ENCODE measurements at places on chromosomes 12 and 14.

DNA sequence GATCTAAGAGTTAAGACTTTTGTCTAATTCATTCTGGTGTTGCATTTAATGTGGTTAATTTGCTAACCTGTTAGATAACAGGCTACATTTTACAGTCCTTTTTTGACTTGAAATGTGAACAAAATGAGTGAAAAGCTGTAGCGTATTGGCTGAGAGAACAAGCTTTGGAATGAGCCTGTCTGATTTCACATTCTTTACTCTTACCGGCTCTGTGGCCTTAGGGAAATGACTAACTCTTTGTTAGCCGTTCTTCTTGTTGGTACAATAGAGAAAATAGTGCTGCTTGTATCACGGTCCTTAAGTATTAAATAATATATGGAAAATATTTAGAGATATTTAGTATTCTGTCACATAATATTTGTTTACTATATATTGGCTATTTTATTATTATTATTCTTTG lies 1.9 kb downstream of the MNAT1 start:
- DNase-seq = no peak

GRCh38 chr12:64497484-64497883 lies 45.6 kb downstream of the TBK1 start:
- DNase-seq = no peak

DNA sequence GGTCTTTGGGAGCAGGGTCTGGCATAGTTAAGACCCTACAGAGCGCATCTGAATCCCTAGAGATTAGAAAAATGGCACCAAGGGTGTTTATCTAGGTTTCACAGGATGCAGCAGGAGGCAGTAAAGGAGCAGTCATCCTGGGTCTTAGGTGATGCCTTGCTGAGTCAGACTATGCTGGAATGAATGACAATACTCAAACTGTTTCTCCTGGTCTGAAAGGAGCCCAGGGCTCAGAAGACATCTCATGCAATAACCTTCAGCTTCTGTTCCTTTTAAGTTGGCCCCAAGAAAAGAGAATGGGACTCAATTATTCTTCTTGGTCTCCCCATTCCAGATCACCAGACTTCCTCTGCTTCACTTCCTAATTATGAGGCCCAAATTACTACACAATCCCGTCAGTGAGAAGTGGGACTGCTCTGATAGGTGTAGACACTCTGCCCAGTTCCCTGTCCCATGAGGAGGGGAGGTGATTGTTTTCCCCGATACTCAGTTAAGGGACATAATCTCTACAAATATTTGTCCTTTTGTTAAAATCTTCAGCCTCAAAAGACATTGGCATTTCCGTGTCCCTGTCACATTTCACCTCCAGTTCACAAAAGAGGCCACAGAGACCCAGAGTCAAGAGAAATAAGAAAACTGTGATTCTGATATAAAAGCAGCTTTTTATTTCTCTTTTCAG lies 14.8 kb upstream of the APOF start:
- DNase-seq = no peak

GRCh38 chr12:74984631-74985030 lies 225.0 kb downstream of the KCNC2 start:
- DNase-seq = no peak

DNA sequence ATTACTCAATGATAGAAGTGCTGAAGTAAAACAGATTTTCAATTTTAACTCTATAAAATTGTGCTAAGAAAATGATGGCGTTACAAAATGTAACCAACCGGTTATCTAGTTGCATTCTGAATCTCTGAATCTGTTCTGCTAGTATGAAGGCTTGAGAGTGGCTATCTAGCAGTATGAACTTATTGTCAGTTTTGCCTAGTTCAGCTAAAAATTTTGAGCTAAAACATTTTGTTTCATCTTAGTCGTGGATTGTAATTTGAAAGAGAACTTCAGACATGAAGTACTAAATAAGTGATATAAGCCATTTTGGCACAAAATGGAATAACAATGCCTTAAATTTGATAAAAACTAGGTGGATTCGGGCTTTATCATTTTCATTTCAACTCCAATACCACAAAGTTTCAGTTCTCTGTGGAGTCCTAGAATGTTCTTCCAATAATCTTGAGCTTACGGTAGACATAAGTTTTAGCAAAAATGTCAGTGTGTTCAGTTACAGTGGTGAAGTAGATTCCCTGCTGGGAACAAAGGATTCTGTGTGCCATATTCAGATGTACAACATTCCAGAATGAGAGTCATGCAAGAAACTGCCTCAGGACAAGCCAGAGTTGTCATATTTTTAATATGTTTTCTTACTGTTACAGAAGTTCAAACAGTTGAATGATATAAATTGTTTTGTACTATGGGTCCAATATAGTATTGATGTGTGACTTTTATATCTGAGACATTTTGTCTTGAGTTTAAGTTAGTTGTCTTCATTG lies 28.1 kb downstream of the ATP6V1D start:
- DNase-seq = no peak

DNA sequence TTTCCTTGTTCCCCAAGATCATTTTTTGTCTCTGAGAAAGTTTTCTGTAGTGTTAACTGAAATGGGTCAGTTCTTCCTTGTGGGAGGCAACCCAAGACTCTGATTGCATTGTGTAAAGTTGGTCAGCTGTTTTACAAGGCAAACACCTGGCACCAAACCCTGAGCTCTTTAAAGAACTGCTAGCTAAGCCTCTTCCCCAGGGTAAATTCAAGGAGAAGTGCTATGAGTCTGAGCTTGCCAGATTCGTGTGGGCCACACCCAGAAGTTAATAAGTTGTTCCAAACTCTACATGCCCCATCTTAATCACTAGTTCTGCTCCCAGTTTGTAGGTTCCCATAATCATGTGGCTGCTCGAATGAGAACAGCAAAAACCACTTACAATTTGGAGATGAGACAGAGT lies 214.5 kb downstream of the BTG1 start:
- no peak for DNase-seq

DNA sequence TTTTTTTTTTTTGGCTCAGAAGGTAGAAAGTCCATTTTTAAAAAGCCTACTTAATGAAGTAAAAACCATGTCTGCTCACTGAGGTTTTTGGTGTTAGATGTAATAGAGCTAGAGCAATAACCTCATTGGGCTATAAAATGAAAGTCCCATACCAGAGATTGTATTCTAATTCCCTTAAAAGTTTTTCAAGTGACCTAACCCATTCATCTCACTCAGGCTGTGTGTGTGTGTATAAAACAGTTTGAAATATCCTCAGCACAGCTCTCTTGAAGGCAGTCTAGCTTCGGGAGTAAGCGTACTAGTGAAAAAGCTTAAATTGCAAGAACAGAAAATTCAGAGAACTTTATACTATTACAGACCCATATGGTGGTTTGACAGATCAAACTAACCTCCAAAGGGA lies 313.8 kb downstream of the CEP128 start:
- DNase-seq = no peak

DNA sequence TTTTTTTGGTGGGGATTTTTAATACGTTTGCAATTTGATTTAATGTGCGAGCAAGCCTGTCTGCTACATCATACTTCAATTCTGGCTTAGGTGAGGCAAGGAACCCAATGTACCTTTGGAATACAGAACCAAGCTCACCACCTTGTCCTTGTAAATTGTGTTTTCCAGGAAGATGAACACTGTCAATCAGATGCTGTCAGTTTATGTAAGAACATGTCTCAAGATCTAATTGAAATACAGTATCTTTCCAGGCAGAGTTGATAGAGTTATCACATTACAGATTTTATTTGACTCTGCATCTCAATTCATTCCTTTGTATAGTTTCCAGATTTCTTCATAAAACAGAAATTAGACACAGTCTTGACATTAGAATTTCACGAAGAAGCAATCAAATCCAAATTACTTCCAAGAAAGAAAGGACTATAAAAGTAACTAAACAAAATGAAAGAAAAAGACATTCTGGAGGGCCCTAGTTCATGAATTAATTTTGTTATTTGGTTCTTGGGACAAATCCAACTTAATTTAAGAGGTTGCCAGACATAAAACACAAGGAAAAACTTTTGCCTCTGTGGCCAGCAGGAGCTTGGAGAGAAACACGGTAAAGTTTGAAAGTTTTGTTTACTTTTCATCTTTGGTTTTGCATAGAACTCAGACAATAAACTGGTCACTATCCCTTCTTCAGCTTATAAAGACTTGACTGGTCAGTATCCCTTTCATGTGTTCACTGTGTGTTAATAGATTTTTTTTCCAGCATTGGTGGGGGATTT lies 16.4 kb upstream of the MED13L start:
- no peak for DNase-seq

GRCh38 chr14:76998910-76999309 lies 29.6 kb downstream of the IRF2BPL start:
- no peak for DNase-seq

- DNase-seq = no peak
Observed at GRCh38 chr12:107448198-107448597, 237.4 kb upstream of the PWP1 start.

- no peak for DNase-seq
Observed at GRCh38 chr12:40261937-40262336, 37.1 kb downstream of the LRRK2 start.

DNA sequence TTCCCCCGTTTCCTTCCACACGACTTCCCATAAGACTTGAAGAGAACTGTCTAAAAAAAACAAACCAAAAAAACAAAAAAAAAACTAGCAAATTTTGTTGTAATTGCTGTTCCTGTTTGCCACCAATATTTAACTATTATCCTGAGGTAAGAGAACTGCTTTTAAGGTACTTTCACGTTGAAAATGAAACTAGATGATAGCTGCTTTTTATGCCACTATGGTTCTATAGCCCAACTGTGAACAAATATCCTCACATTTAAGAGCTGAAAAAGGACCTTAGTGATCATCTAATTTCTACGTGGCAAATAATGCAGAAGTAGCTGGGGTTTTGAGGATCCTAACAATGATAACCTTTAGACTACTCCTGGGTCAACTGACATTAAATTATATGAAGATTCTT lies 98.6 kb downstream of the TAOK3 start:
- DNase-seq = no peak

GRCh38 chr14:85644211-85644610 lies 114.3 kb downstream of the FLRT2 start:
- DNase-seq = no peak
